T-cell (primary cell): ENCODE measurements at places on chromosomes 1 and 21. TPM values are rescaled to one million over a fixed set of nuclear protein-coding genes. Genes with fewer than 3 reads are reported as not detected.

GRCh38 chr21:18384771-18385170, 18.8 kb downstream of the TMPRSS15 start:
- no peak for DNase-seq
- no peak overlapping the region for H3K4me3 ChIP-seq
- no peaks in the 10 kb centered on the region for H3K27me3 ChIP-seq
- no peaks in the 10 kb centered on the region for H3K36me3 ChIP-seq

DNA sequence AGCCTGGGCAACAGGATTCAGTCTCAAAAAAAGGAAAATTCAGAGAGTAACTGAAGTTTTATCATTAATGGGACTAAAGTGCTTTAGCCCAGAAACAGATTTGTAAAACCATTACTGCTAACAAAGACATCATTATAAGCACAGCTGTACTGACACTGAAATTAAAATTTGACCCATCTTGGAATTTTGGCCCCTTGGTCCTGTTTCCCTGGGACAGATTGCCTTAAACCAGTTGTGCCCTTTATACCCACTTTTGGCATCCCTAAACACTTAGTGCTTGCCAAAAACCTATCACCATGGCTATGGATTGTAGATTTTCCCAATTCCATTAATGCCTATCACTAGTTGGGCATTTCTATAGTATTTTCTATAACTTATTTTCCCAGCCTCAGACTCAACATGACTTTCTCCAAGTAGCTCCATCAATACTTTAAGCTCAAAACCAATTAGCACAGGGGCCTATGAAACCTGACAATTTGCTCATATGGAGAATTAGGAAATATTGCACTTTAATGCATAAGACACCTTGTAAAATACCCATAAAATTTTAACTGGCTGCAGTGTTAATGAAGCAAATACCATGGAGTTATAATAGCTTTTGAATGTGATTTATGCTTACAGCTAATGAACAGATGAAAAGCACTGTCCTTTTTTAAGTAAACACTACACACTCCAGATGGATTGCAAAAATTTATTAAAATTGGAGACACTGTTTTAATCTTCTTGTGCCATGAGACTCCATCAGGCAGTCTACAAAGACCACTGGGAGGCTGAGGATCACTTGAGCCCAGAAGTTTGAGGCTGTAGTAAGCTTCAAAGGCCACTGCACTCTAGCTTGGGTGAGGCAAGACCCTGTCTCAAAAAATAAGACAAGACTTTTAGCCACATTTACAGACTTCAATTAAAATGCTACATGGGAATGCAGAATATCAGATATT, 4.3 kb downstream of the GAS5 start:
- no peak overlapping the region for H3K4me3 ChIP-seq
- no peaks in the 10 kb centered on the region for H3K27me3 ChIP-seq
- peak overlapping the region; percentile 21 for H3K27ac ChIP-seq
- H3K4me1 ChIP-seq, result peaks cover 19% of the 10 kb centered on the region
- no peak for DNase-seq
- H3K36me3 ChIP-seq, result peaks cover 57% of the 10 kb centered on the region

GRCh38 chr1:112536561-112536960, 27.8 kb downstream of the WNT2B start:
- H3K4me1 ChIP-seq, result no peaks in the 10 kb centered on the region
- H3K4me3 ChIP-seq, result no peak overlapping the region
- no peaks in the 10 kb centered on the region for H3K27me3 ChIP-seq
- no peak for DNase-seq

- no peaks in the 10 kb centered on the region for H3K4me1 ChIP-seq
- DNase-seq, result no peak
- no peak overlapping the region for H3K27ac ChIP-seq
Measured at GRCh38 chr1:193019442-193020026, 39.6 kb downstream of the UCHL5 start.

The SORT1 gene
- total RNA-seq, result 0.82 TPM

The RNU1-4 gene
- total RNA-seq, result 3,650 TPM

The NKAIN1 gene
- not detected for total RNA-seq
